RKO (cell line): ENCODE measurements at places on chromosomes 13 and 19.

- peak; percentile 97 for DNase-seq
Measured at GRCh38 chr19:3035542-3036118, 6.5 kb upstream of the TLE2 start.

DNA sequence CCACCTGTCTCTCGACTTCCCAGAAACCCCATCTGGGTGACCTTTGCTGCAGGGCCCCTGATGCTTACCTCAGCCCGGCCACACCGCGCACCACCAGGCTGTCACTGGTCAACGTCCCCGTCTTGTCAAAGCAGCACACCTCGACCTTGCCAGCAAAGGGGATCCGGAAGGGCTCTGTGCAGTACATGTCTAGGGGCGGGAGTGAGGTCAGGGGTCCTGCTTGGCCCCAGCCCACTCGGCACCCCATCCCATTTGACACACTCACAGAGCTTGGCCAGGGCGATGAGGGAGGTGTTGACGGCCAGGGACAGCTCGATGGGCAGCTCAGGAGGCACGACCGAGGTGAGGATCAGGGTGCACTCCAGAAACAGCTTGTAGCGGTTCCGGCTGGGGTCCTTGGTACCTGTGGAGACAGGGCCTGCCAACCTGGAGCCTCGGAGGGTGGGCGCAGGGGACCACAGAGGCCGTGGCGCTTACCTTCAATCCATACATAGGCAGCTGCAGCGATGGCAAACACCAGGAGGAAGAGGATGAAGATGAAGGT is 8.4 kb downstream of the ATP13A1 start:
- DNase-seq: no peak

- DNase-seq: peak; percentile 43
Measured at GRCh38 chr19:3276341-3276799, 51.9 kb downstream of the CELF5 start.

- no peak for DNase-seq
Measured at GRCh38 chr19:30062065-30062906, 120.2 kb downstream of the URI1 start.

DNA sequence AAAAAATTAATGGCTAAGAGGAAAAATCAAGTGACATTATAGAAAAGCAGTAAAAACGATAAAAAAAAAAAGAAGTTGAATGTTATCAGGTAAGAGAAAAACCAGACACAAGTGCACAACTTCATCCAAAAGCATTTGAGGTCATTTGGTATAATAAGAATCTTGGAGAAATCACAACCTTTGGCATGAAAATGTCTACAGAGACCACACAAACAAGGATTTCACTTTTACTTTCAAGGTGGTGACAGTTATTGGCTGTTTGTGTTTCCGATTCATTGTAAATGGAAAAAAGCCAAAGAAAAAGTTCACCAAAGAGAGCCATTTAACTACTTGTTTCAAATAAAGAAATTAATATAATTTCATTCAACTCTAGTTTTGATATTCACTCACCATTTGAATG is 1193.5 kb downstream of the PCDH9 start:
- no peak for DNase-seq

DNA sequence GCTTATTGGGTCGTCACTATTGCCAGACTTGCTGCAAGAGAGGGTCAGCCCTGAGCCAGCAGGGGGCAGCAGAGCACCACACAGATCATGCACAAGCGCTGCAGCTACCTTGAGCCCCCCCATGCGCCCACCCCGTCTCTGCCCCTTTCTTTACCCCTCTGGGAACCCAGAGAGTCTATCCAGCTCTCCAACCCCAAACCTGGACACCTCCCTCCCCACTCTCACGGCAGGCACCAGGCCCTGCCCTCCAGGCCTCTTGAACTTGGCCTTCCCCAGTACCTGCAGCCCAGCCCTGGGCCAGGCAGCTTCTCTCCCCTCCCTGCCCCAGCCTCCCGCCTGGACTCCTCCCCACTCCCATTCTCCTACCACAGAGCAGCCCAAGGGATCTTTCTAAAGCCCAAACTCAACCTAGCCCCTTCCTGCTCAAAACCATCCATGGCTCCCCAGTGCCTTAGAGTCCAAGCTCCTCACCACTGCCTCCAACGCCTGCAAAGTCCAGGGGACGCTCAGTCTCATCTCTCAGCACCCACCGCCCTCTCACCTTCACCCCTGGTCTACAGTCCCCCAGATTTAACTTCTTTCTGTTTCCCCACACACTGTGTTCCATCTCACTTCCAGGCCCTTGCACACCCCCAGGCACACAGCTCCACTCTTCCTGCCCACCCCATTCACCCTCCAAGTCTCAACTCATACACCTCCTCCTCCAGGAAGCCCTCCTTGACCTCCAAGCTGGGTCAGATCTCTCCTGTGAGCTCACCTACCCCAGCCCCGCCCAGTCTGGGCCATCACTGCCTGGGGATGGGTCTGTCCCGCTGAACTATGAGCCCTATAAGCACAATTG is 9.4 kb upstream of the CEACAM16 start:
- DNase-seq: peak; percentile 67

DNA sequence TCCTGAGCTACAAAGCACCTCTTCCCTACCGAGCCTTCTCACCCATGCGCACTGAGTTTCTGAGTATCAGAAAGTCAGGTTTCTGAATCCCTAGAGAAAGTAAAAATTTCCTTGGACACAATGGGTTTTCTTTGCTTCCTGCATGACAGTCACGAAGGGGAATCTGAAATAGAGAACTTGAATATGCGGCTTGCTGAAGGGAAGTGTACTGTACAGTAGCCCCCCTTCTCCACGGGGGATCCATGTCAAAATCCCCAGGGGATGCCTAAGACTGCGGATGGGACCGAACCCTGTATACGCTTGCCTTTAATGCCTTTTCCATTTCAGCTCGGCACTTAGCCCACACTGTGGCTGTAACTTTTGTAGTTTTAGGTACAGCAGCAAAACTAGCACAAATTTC is 107.9 kb downstream of the GGACT start:
- DNase-seq: no peak

- no peak for DNase-seq
Measured at GRCh38 chr19:5910638-5910907, 3.5 kb upstream of the CAPS start.

- DNase-seq: no peak
Measured at GRCh38 chr19:48720251-48720612, 707 bp upstream of the MAMSTR start.

GRCh38 chr13:21069561-21070004 is 8.2 kb upstream of the LATS2 start:
- peak; percentile 82 for DNase-seq

DNA sequence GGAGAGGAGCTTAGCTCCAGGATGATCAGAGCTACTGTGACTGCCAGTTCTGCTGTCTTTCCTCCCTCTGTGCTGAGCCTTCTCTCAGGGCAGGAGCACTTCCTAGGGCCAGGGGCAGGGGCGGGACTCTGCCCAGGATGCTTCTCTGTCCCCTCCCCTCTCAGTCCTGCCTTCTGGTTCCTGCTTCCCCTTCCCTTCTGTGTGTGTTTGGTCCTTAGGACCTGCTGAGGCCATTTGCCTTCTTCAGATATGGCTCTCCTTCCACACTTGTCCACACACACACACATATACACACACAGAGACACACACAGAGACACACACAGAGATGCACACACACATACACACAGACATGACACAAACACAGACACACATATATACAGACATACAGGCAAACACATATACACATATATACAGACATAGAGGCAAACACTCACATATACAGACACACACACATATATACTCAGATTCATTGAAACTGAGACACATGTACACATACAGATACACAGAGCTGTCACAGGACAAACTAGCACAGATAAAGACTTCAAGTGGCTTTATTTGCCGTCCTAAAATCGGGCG is 22.0 kb upstream of the CD177 start:
- DNase-seq: no peak

DNA sequence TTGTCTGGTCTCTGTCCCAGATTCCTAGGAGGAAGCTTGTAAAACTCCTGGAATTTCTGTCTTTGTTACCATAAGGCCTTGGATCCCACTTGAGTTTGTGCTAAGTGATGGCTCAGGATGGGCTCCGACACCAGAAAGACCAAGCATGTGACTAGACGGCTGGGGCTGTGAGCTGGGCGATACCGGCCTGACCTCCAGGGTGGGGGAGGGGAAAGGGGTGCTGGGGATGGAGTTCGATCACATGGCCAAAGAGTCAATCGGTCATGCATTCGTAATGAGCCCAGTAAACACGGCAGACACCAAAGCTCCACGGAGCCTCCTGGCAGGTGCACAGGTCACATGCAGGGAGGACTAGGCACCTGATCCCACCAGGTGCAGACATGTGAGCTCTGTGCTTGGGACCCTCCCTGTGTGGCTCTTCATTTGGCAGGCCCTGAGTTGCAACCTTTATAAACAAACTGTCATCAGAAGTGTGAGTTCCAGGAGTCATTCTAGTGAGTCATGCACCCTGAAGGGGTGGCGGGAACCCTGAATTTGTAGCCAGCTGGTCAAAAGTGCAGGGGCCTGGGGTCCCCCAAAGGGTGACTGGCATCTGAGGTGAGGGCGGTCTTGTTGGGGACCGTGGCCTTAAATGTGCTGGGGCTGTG is 27.1 kb downstream of the ELAVL1 start:
- no peak for DNase-seq

- DNase-seq: no peak
Measured at GRCh38 chr13:54175466-54175865, 1146.9 kb downstream of the OLFM4 start.

GRCh38 chr19:1161716-1162115 is 12.4 kb downstream of the SBNO2 start:
- DNase-seq: no peak

- no peak for DNase-seq
Measured at GRCh38 chr13:91212231-91212630, 135.3 kb upstream of the MIR17HG start.

DNA sequence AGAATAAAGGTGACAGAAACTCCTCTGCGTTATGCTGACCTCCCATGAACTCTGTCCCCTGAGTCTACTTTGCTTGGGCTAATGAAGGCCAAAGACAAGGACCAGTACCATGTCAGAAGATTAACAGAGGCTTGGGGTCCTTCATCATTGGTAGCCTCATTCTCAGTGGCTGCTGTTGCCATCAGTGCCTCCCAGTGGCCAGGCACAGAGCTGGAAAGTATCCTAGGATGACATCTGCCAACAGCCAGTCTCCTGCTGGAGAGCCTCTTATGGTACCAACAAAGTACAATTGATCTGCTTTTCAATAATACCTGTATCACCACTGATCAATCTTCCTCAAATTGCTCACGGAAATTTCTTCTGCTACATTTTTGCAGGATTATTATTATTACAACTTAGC is 281.6 kb downstream of the DNAJC15 start:
- no peak for DNase-seq

DNA sequence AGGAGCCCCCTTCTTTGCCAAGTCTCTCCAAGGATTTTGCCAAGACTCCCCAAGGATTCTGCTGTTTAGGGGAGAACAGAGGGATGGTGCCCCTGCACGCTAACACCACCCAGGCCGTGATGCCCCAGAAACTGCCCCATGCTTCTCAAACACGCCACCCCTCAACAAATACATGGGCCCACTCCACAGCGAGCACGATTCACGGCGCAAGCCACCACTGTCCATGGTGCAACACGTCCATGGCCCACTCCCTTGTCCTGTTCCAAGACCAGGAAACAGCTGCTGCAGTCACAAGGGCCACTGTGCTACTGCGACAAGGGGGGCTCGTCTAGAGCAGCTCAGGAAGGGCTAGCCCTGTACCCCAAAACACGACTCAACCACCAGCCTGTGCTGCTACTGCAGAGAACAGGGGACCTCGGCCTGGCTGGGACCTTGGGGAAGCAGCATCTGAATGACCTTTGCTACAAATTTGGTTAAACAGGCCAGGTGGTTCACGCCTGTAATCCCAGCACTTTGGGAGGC is 36.5 kb upstream of the ISYNA1 start:
- DNase-seq: no peak

DNA sequence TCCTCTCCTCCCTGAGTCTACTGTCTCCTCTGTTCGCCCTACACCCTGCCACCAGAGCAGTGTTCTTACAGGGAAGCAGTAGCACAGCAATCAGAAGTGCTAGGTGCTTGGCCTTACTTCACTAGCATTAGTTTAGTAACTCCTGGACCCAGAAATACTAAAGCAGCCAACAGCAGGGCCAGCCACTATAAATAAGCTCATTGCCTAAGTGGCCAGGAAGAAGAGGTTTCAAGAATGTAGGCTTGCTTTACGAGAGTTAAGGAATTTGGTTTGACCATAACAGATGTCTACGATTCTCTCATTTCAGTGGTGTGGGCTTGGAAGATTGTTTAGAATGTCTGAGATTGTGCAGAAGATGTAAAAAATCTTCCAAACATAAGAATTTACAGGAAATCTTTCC is 103.3 kb downstream of the ZAR1L start:
- no peak for DNase-seq

GRCh38 chr13:96672016-96672415 is 322.3 kb downstream of the OXGR1 start:
- no peak for DNase-seq

- no peak for DNase-seq
Measured at GRCh38 chr19:29819986-29820385, 8.2 kb downstream of the CCNE1 start.

GRCh38 chr19:52963247-52963618 is 552 bp upstream of the ZNF816 start:
- DNase-seq: no peak

- no peak for DNase-seq
Measured at GRCh38 chr13:22883956-22884355, 296.8 kb upstream of the SGCG start.

DNA sequence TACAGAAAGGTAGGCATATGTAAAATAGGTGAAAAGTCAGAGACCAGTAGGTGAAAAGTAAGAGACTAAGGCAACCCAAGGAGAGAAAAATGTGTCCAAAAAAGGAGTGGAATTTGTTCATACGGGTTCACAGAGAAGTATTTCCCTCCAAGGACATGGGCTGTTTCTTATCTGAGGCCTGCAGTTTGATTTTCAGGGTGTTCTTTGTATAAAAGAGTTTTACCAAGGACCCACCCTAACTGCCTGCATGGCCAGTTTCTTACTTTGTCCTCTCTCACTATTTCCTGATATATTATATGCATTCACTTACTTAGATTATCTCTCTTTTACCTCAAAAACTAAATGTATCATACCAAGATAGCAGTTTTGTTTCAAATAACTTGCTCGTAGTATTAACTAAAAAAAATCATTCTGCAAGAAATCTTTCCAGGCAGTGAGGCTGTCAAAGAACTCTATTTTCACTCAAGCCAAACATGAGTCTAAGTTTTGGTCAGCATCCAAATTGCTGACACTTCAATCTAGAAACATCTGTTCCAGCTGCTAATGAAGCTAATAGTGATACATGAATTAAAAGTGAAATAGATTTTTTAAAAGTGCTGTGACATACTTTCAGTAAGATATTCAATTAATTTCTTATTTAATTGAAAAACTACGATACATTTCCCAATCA is 141.4 kb upstream of the SGCG start:
- DNase-seq: no peak

DNA sequence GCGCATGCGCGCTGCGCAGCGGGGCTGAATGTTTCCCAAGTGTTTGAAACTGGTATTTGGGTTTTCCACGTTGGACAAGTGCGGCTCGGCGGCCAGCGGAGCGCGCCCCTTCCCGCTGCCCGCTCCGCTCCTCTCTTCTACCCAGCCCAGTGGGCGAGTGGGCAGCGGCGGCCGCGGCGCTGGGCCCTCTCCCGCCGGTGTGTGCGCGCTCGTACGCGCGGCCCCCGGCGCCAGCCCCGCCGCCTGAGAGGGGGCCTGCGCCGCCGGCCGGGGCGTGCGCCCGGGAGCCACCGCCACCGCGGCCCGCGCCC is at the start of gene ING1:
ING1 (plus strand) TSS at position 59 of the 311 bp plus-strand sequence. CDS start 450 bp downstream, outside the sequence.
- no peak for DNase-seq

GRCh38 chr13:64723724-64724123 is 2506.4 kb downstream of the PCDH9 start:
- peak; percentile 94 for DNase-seq

GRCh38 chr13:46313432-46314257 is 73.4 kb downstream of the RUBCNL start:
- DNase-seq: no peak
